ENCODE measurements at places on chromosomes 16 and 17. TPM values are rescaled to one million over a fixed set of nuclear protein-coding genes. Genes with fewer than 3 reads are reported as not detected.

DNA sequence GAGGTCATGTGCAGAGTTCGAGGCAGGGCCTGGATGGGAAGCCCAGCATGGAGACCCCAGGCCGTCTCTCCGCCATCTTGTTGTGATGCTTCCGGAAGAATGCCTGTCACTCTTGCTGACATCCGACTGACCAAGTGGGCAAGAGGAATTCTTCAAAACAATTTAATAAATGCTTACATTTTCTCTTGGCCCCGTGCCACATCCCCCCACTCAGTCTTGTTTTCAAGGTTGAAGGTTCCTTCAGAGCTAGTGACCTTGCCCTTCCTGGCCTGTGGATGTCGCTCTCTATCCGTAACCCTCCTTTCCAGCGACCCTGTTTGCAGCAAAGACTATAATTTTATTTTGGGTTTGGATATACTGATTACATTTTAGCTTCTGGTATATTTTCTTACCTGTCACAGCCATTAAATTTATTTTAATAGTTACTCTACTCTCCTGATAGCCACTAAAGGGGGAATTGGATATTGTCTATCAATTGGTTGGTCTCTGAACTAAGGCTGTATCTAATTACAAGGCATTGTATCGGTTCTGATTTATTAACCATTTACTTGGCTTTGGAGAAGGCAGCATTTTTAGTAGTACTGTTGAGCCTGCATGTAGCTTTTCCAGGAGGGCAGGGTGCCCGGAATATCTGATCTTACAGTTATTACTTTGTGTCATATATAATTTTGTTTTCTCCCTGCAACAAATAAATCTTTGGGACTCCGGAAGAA is 264.5 kb downstream of the WWOX start:
- no peak for DNase-seq

DNA sequence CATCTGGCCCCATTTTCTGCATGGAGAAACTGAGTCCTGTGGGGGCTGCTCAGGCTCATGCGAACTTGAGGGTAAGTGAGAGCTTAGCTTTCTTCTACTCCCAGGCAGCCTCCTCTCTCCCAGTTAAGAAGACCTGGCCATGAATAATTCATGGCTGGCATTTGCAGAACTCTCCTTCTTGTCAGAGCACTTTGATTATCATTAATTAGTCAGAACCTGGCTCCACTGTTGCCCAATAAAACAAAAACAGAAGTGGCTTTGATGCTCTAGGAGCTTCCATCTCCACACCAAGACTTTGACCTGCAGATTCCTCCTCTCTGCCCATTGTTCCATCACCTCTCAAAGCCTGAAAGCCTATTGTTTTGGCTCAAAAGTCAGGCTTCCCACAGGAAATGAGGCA is 45.5 kb upstream of the CDH3 start:
- no peak for DNase-seq

Gene KRT40
- total RNA-seq: not detected

- no peak for DNase-seq
Observed at GRCh38 chr16:19840524-19841110, 44.0 kb downstream of the GPRC5B start.

GRCh38 chr17:77011173-77012011 is 129.4 kb upstream of the SEC14L1 start:
- DNase-seq: peak; percentile 35

DNA sequence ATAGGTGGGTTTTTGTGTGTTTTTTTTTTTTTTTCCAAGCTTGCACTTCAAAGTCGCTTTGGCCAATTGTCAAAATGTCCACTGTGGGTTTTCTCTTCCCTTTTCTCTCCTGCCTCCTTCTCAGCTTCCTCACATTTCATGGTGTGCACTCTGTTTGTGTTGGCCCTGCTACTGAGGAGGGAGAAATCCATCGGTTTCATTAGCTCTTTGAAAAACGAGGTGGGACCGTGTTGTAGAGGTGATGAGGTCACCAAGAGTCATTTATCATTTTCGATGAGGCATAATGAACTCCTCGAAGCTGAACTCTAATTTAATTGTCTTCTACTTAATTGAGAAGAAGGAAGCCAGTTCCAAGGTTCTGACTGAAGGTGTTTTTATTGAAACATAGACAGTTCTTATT is 174.4 kb upstream of the TOX3 start:
- no peak for DNase-seq

DNA sequence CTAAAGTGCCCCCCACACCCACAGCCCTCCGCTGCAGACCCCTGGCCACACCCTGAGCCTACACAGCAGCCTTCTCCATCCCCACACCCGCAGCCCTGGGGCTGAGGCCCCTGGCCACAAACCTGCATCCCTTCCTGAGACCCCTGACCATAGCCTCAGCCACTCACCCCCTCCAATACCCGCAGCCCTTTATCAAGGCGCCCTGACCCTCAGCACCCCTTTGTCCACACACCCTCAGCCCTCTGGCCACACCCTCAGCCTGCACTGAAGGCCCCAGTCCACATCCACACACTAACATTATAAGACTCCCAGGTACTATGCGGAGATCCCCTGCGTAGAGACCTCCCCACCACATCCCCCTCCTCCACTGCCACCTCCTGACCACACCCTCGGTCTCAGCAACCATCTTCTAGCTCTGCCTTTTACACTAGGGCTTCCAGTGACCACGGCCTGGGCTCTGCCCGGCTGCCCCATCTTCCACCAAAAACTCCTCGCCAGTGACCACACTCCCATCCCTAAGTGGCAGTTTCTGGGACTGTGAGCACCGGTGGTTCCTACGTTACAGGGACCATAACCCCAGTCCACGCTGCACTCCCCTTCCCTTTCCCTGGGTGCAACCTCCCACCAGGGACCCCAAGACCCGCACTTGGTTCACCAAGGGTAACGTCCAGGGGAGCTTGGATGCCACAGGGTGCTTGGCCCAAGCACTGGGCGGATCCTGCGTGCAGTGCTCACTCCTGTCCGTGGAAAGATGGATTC is 818 bp downstream of the TPPP3 start:
- no peak for DNase-seq

GRCh38 chr16:30371248-30371816 is 1.0 kb upstream of the TBC1D10B start:
- DNase-seq: no peak

Gene RTN4RL1
- total RNA-seq: 9.3 TPM

DNA sequence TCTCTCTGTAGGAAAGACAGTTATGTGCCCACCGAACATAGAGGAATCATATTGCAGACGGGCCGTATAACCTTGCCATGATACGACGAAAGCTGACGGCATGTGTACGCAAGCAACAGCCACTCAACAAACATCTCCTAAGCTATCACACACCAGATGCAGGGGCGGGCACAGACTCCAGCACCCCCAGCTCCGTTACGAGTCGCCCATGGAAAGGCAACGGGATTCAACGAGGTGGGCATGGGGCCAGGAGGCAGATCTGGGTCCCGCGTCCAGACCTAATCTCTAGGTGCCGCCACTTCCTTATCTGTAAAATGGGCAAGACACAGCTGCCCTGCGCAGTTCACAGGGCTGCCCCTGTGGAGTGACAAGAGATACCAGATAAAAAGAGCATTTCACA is 35.6 kb downstream of the ABR start:
- DNase-seq: no peak
